ENCODE measurements at places on chromosomes 3 and 15. TPM values are rescaled to one million over a fixed set of nuclear protein-coding genes. Genes with fewer than 3 reads are reported as not detected.

TEX9 gene
- total RNA-seq, result 1.4 TPM

CKMT1B gene
- not detected for total RNA-seq

CCDC39 gene
- total RNA-seq, result not detected

DNA sequence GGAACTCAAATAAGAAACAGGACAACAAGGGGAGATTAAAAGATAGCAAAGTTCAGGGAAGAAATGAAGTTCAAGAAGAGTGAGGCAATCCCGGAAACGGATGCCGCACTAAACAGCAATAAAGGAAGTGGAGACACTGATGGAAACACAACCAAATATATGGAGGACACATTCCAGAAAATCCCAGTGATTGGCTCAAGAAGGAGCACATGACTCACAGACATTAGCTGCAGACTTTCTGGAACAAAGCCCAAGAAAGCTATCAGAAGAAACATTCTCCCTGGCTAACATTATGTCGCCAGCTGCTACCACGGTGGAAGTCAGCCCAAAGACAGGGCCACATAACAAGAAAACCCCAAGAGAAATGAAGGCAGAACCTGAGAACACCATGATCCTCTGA, 18.1 kb upstream of the VGLL4 start:
- DNase-seq, result no peak

DNA sequence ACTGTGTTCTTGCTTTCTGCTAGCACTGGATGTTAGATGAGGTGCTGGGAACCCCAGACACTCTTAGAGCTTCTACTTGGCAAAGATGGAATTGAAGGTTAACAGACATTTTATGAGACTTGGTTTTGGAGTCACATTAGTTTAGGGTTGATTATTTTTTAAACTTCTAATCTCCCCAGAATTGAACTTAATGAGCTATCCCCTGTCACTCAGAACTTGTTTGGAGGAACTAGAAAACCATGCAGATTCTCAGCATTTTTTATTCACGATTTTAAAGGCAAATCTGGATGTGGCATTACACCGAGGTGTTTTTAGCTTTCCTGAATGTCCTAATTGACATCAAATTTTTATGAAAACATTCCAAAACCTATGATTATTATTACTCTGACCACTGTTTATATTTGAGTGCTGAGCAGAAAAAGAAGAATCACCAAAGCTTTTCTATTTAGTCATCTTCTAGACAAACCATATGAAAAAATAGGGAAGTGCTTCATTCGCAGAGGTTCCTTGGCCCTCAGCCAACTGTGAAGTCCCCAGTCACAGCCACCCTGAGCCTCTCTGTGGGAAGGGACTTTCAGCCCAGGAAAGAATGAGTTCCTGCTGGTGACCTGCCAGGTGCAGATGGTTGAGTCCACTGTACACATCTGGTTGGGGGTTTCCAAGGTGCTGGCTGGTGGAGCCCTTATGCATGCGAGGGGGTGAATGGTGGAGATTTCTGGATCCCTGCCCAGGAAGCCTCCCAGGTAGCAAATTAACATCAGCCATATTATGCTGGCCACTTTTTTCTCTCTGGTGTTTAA, 196.0 kb upstream of the TOPAZ1 start:
- DNase-seq, result no peak

DNA sequence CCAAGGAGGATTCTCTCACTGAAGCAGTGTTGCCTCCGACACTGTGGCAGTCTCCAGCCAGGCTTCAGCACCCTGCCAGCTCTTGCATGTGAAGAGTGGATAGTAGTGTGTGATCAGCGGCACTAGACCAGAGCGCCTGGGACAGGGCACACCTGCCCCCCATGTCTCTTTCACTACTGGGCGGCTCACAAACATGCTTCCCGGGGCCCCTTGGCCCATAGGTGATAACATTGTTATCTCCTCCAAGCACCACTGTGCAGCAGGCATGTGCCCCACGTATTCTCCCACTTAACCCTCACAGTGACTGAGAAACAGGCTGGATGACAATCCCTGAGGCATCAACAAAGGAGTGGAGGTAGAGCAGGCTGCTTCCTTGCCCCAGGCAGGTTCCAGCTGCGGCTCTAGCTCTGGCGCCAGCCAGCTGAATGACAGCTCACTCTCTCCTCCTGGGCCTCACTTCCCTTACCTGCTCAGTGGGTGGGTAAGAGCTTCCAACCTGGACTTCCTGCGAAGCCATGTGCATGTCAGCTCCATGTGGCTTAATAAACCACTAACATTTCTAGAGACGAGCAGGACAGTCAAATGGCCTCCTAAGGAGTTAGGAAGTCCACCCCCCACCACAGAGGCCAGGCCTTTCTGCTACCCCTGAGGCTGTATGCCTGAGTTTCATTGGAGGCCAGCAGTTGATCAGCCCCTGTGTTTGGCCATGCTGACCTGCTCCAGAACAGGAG, 37.8 kb downstream of the KLF13 start:
- peak; percentile 51 for DNase-seq

DNA sequence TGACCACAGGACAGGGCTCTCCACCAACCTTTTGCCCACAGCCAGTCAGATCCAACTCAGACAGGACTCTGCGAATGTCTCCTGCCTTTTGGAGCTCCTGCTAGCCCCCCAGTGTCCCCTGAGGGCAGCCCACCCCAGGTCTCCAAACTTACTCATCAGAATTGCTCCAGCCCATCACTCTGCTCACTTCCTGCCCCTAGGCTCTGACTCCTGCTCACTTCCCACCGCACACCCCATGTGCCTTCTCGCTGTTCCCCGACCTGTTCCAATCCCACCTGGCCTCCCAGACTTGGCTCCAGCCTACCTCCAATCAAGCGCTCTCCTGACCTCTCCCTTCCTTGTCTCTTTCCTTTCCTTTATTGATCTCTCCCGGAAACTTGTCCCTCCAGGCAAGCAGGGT, 5.9 kb upstream of the STRA6 start:
- no peak for DNase-seq

DNA sequence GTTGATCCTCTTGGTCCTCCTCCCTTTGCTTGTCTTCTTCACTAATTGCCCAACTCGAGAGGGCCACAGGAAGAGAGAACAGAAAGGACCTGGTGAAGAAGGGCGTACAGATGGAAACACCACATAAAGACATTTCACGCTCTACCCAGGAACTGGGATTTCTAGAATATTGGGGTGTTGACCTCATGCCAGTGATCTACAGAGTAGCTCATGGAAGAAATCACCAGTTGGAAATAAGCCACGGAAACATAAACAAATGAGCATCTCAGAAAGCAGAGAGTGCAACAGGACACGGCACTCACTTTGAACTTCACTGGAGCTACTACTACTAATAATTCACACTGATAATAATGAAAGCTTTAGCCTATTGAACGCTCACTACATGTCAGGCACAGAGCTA, 84.6 kb upstream of the ARHGEF3 start:
- DNase-seq, result no peak

DNA sequence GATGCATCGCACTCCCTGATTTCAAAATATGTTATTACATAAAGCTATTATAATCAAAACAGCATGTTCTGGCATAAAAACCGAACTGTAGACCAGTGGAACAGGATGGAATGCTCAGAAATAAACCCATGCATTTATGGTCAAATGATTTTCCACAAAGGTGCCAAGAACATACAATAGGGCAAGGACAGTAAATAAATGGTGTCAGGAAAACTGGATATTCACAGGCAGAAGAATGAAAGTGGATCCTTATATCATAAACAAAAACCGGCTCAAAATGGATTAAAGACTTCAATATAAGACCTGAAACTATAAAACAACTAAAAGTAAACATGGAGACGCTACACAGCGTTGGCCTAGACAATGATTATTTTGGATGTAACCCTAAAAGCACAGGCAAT, 22.6 kb downstream of the USP50 start:
- no peak for DNase-seq
